ENCODE measurements at places on chromosomes 13 and 19. TPM values are rescaled to one million over a fixed set of nuclear protein-coding genes. Genes with fewer than 3 reads are reported as not detected.

GRCh38 chr13:44664308-44664707, 88.2 kb upstream of the TSC22D1 start:
- no peak for DNase-seq
- no peak overlapping the region for H3K27ac ChIP-seq
- H3K27me3 ChIP-seq, result no peaks in the 10 kb centered on the region
- H3K36me3 ChIP-seq, result no peaks in the 10 kb centered on the region

Gene PCID2
- total RNA-seq, result 82.7 TPM

- H3K36me3 ChIP-seq, result no peaks in the 10 kb centered on the region
- no peaks in the 10 kb centered on the region for H3K4me1 ChIP-seq
- no peak for DNase-seq
These were observed 293.3 kb downstream of the NALCN start for GRCh38 chr13:101123028-101123427.

Gene DMRTC2
- not detected for total RNA-seq

Gene ZNF563
- 21.5 TPM for total RNA-seq

GRCh38 chr13:110503979-110504499, 57.5 kb downstream of the RAB20 start:
- no peak overlapping the region for H3K27ac ChIP-seq
- no peaks in the 10 kb centered on the region for H3K36me3 ChIP-seq
- H3K4me3 ChIP-seq, result no peak overlapping the region
- DNase-seq, result no peak
- H3K27me3 ChIP-seq, result no peaks in the 10 kb centered on the region

- H3K27me3 ChIP-seq, result no peaks in the 10 kb centered on the region
- no peak overlapping the region for H3K27ac ChIP-seq
- DNase-seq, result no peak
These were observed 54.1 kb downstream of the SLC7A1 start for GRCh38 chr13:29541400-29541799.
